ENCODE measurements at places on chromosomes 6 and 20.
A peak's percentile ranks its signal among the peaks of the same experiment; 100 is the strongest.

DNA sequence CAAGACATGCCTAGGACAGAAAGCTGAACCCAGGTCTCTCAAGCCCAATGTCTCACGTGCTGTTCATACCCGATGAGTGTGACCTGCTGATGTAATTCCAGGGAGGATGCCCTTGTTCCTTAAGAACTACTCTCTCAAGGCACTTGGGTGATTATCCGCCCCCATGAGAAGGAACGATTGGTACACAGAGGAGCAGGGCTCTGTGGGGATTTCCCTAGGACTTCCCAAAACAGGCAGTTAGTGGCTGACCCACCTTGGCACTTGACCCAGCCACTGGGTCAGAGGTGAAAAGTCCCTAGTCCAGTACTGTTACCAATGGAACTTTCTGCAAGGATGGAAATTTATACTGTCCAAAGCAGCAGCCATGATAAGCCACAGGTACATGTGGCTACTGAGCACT is 9.2 kb upstream of the BPIFB6 start:
- no peak for DNase-seq

- DNase-seq = no peak
Observed at GRCh38 chr6:128118401-128118800, 217.5 kb upstream of the THEMIS start.

DNA sequence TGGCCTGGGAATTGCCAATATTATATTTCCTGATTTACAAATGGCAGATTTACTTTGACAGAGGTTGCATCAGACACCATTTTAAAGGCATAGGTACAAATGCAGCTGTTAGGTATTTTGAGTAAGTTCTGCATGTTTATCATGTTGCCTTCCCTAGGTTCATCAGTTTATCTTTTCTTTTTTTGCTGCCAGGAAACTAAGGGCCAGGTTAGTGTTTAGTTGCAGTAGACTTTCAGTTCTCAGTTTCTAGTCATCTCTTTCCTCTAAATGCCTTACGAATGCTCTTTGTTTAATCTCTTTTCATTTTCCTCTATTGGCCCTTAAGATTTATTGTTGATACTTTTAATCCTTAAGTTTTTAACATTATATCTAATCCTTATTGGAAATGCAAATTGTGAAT is 129.9 kb downstream of the SMAP1 start:
- no peak for DNase-seq

DNA sequence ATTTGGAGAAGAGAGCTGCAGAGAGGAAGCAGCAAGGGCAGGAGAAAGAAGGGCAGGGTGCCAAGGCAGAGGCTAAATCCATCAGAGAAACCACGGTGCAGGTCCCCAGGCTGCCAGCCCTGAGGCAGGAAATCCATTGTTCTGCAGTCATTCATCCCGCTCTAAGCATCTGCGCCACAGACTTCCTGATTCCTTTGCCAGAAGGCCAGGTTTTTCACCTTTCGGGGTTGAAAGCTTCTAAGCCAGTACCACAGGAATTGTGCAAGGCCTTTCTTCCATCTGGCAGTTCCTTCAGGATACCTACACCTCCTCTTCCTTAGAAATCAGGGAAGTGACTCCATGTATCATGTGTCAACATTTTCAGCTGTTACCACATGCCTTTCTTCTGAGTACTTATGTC is 45.6 kb downstream of the ADGRF5 start:
- peak; percentile 84 for DNase-seq

GRCh38 chr6:123715006-123715863 is 78.5 kb upstream of the TRDN start:
- DNase-seq = no peak

DNA sequence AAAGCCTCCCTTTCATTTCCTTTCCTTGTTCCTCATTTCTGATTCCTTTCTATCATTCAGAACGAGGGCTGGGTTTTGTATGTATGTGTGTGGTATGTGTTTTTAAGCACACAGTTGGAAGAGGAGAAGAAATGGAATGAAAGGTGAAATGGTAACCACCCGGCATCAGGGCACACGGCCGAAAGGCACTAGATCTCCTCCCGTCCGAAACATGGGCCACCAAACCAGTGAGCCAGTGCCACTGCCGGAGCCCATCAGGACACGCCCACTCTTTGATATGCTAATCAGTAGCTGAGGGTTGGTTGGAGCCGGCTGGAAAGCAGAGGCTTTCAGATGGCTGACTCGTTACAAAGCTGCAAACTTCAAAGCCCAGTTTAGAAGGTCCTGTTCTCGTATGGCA is 228.6 kb upstream of the JARID2 start:
- no peak for DNase-seq

GRCh38 chr20:32626859-32627636 is 41.9 kb upstream of the NOL4L start:
- peak; percentile 78 for DNase-seq

GRCh38 chr6:161095916-161096315 is 104.3 kb downstream of the MAP3K4 start:
- no peak for DNase-seq

GRCh38 chr6:250676-251075 is 41.6 kb upstream of the DUSP22 start:
- DNase-seq = no peak

DNA sequence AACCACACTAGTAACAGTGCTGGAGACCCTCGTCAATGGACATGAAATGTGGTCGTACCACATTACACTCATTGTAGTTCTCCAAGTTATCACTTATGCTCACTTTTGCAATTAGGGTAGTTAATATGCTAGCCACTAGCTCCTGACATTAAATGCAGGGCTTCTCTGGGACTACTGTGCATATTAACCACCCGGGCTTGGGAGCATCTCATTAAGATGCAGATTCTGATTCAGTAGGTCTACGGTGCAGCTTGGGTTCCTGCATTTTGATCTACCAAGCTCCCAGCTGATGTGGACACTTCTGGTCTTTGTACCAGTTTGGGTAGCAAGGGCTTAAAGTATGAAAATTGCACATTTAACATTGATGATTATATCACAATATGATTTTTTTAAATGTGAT is 98.0 kb downstream of the ZFP64 start:
- DNase-seq = no peak

DNA sequence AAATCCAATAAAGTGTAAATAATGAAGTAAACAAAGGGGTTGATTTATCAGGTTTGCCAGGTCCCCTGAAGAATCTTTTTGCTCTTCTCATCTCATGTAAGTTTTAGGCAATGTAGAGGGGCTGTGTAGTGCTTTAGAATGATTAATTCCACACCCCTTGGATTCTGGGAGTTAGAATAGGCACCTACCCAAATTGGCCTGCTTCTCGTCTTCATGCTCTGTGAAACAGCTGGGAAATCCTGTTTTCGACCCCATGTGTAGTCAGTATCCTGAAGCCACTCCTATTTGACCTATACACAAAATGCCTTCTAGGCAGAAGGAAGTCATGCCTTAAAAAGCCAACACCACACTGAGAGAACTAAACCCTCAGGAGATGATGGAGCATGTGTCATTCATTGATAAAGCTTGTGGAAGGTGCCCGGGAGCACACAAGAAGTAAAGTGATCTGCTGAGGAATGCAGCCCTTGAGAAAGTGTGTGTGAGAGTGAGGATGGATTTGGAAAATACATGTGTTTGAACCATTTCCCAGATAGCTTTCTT is 170.9 kb downstream of the KLHL32 start:
- DNase-seq = no peak

DNA sequence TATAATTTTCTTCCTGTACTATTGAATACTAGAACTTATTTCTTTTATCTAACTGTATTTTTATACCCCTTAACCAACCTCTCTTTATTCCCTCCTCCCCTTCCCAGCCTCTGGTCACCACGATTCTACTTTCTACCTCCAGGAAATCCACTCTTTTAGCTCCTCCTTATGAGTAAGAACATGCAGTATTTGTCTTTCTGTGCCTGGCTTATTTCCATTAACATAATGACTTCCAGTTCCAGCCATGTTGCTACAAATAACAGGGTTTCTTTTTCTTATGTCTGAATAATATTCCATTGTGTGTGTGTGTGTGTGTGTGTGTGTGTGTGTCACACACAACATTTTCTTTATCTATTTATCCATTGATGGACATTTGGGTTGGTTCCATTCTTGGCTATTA is 152.3 kb upstream of the OLIG3 start:
- no peak for DNase-seq

GRCh38 chr6:35228481-35228880 is 14.7 kb downstream of the SCUBE3 start:
- no peak for DNase-seq

- no peak for DNase-seq
Observed at GRCh38 chr6:144378437-144378836, 93.3 kb downstream of the UTRN start.

- DNase-seq = no peak
Observed at GRCh38 chr20:52747845-52748284, 224.3 kb upstream of the TSHZ2 start.

DNA sequence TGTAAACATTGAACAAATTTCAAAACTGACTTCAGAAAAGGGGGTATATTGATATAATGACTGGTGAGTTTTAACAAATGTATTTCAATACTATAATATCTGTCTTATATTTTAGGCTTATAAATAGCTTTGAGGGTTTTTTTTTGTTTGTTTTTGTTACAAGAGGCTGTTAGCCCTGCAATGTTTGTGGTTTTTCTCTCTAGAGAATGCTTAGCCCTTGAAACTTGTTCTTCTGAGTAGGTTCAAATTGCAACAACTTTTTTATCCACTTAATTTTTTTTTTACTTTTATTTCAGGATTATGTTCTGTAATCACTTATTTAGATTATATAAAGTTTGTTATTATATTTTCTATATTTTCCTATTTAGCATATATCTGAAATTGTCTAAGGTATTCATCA is 333.2 kb downstream of the RIMS1 start:
- DNase-seq = no peak

- DNase-seq = peak; percentile 58
Observed at GRCh38 chr20:4113615-4114603, 98.6 kb upstream of the RNF24 start.

GRCh38 chr6:129335792-129336191 is 374.2 kb downstream of the ARHGAP18 start:
- no peak for DNase-seq

DNA sequence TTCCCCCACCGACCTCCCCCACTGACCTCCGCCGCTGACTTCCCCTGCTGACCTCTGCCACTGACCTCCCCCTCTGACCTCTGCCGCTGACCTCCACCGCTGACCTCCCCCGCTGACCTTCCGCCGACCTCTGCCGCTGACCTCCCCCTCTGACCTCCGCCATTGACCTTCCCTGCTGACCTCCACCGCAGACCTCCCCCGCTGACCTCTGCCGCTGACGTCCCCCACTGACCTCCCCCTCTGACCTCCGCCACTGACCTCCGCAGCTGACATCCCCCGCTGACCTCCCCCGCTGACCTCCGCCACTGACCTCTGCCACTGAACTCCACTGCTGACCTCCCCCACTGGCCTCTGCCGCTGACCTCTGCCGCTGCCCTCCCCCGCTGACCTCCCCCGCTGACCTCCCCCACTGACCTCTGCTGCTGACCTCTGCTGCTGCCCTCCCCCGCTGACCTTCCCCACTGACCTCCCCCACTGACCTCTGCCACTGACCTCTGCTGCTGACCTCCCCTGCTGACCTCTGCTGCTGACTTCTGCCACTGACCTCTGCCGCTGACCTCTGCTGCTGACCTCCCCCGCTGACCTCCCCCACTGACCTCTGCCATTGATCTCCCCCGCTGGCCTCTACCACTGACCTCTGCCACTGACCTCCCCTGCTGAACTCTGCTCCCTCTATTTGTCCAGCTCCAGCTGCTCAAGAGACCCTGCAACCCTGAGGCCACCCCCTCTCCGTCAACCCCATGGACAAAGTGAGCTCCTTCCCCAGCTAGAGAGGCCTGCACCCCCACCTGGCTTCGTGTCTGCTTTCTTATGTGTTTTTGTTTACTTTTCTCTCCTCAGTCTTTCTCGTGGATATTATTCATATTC is 91.4 kb upstream of the AFDN start:
- no peak for DNase-seq

DNA sequence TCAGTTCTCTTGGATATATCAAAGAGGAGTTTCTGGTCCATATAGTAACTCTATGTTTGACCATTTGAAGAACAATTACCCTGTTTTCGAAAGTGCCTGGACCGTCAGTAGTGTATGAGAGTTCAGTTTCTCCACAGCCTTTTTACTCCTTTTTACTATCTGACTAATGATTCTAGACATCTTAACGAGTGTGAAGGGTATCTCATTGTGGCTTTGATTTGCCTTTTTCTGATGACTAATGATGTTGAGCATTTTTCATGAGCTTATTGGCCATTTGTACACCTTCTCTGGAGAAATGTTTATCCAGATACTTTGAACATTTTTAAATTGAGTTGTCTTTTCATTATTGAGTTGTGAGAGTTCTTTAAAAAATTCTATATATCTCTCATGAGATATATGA is 114.9 kb upstream of the ATXN1 start:
- no peak for DNase-seq

- DNase-seq = no peak
Observed at GRCh38 chr6:25498505-25498904, 153.5 kb upstream of the SCGN start.
